HCEC 1CT (cell line): ENCODE measurements at places on chromosomes 7 and 10.
A peak's percentile ranks its signal among the peaks of the same experiment; 100 is the strongest.

DNA sequence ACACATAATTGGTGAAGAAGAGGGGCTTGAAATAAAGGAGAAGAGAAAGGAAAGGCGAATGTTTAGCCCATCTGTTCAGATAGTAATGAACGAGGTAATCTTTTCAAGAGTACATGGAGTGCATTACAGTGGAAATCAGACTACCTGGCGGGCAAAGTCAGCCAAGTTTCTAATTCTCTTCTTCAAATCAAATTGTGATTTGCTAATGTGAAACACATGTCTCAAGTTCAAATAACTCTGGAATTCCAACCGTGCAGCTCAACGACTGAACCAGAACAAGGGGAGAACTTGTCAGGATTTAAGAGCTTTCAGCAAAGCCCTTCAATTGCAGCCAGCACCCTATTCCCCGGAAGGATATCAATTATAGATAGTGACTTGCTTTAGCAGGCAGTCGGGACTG is 216.9 kb downstream of the GLI3 start:
- no peak for DNase-seq

- no peak for DNase-seq
Measured at GRCh38 chr10:117536866-117537435, 5.6 kb upstream of the EMX2 start.

DNA sequence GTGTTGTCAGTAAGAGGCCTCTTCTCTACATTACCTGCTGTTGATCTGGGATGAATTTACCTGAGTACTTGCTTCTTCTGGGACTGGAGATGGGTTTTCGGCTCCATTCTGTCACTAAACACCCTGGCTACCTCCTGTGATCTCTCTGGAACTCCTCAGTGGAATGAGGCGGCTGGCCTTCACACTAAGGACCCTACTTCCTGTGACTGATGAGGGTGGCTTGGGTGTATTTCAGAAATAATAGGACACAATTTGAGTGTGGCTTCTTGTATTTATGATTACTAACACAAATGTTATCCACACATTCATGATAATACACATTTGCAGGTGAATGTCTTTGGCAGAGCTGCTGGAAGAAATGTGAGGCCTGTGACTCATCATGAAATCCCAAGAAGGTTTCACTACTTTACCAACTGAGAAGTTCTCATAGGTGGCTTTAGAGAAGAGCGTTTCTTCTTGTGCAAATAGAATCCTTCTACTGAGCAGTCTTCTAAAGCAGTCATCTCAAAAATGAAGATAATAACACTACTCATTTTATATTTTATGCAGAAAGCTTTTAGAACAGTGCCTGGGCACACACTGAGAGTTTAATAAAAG is 21.3 kb upstream of the EVX1 start:
- DNase-seq, result no peak

GRCh38 chr7:47291461-47292081 is 290.3 kb downstream of the TNS3 start:
- peak; percentile 97 for DNase-seq

- no peak for DNase-seq
Measured at GRCh38 chr7:125847692-125848091, 918.1 kb upstream of the POT1 start.

DNA sequence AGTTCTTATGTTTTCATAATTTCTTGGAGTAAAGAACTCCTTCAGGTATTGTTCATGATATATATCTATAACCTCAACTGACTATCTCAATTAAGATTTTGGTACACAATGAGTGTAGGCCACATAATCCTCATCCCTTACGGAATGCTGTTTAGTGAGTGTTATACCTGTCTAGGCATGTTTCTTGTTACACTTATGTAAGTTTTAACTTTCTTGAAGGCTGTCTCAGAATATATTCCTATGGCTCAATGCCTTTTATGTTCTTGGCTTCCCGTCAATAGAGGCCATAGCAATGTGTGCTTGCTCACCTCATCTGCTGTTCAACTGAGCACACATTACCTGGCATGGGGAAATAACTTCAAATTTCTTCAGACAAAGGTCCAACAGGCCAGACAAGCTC is 185.1 kb downstream of the CTTNBP2 start:
- DNase-seq, result no peak

- DNase-seq, result no peak
Measured at GRCh38 chr10:83037653-83038052, 1101.7 kb upstream of the GHITM start.

DNA sequence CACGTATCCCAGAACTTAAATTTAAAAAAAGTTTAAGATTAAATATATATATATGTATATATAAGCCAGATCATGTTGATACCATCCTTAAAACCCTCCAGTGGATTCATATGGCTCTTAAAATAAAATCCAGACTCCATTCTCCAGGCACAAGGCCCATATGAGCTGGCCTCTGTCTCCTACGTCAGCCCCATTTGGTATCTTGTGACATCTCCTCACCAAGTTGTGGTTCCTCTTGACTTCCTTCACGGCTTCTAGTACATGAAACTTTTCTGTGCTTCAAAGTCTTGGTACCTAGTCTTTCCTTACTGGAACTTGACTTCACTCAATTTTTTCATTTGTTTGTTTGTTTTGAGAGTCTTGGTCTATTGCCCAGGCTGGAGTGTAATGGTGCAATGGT is 61.3 kb downstream of the PRLHR start:
- DNase-seq, result no peak

DNA sequence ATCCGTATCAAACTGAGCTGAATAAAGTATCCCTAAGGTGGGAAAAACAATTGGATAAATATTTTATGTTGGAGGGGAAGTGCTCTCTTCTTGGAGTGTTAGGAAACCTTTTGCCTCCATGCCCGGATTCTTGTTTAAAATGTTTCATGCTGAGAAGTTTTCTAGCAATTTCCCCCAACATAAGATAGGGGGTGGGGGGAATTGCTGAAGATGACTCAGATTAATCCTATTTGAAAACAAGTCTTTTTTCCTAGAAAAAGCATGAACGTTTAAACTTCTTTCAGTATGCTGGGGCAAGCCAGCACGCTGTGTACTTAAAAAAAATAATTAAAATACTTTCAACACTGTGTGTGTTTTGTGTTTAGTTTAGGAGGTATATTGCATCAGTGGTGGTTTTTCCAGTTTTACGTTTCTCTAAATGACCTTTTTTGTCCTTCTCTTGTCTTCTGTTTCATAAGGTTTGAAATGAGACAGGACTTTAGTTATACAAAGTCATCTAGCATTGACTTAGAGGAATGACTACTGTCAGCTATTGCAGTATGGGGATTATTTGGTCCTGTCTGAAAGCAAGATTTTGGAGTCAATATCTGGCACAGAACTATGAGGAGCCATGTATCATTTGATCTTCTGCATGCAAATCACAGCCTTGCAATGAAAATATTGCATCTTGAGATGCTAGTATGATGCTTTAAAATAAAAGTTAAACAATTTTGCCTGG is 295.9 kb downstream of the GATA3 start:
- DNase-seq, result no peak

DNA sequence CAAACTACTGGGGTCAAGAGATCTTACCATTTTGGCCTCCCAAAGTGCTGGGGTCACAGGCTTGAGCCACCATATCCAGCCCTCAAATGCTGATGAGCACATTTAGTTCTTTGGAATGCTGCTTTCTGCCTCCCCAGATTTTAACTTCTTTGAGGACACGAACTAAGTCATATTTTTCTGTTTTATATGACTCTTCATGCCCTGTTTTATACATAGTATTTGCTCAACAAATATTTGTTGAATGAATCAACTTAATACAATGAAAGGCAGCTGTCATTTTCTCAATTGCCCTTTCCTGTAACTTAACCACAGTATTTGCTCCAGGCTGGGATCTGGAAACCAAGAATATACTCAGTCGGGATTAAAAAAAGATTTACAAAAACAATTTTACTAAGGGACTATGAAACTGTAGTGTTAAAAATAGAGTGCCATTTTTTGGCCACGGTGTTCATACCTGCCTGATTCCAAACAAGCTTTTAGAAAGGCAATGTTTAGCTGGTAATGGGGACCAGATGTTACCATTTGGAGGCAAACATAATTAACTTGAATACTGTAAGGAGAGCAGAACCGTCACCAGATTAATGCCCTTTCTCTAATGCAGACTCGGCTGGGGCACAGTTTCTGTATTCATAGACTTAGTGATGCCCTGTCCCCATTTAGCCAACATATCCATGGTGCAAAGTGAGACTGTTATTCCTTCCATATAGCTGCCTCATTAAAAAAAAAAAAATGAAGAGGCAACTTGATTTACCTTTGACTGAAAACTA is 117.6 kb downstream of the NRP1 start:
- DNase-seq, result peak; percentile 78

DNA sequence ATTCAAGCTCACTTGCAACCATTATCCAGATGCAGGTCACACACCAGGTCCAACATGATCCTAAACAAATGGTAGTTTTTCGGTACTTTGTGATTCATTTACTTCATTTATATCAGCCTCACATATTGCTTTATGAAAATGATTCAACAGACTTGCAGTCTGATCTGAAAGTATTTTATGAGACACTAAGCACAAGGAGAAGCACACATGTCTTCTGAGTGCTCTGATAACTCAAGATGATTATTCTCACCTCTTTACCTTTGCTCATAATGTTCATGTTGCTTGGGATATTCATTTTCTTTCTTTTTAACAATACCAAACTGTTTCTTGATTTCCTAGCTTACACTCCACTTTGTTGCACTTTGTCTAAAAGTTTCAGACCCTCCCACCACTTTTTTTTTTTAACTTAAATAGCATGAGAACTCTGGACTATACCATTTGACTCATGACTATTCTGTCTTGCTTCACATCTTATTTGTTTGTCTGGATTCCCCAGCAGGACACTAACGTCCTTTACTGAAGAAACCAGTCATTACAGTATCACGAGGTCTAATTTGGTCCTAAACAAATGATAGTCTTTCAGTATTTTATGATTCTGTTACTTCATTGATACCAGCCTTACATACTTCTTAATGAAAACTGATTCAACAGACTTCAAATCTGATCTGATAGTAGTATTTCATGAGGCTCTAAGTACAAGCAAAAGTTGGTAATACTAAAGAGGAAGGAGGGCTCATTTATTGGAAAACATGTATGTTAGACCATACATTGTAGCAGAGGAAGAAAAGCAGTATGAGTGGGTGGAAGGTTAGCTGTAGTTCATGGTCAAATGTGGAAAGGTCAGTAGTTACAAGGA is 171.8 kb upstream of the AHR start:
- no peak for DNase-seq

- no peak for DNase-seq
Measured at GRCh38 chr10:108323274-108323798, 1158.8 kb upstream of the SORCS1 start.

GRCh38 chr7:128935342-128935730 is 2.4 kb upstream of the IRF5 start:
- DNase-seq, result no peak

DNA sequence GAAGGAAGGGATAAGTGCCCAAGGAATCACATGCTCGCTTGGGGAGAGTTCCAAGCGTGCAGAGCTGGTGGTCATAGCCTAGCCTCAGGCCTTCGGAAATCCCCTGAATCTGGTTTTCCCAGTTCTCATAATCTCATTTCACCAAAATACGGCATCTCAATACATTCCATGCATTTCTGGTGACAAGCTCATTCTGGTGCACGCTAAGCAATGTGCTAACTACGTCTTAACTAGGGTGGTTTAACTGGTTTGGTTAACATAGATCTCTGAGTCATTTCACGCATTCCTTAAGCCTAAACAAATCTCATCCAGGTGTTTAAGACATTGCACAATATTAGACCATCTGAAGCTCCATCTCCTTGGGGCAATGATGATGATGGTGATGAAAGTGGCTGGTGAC is 72.9 kb upstream of the STEAP1B start:
- no peak for DNase-seq

DNA sequence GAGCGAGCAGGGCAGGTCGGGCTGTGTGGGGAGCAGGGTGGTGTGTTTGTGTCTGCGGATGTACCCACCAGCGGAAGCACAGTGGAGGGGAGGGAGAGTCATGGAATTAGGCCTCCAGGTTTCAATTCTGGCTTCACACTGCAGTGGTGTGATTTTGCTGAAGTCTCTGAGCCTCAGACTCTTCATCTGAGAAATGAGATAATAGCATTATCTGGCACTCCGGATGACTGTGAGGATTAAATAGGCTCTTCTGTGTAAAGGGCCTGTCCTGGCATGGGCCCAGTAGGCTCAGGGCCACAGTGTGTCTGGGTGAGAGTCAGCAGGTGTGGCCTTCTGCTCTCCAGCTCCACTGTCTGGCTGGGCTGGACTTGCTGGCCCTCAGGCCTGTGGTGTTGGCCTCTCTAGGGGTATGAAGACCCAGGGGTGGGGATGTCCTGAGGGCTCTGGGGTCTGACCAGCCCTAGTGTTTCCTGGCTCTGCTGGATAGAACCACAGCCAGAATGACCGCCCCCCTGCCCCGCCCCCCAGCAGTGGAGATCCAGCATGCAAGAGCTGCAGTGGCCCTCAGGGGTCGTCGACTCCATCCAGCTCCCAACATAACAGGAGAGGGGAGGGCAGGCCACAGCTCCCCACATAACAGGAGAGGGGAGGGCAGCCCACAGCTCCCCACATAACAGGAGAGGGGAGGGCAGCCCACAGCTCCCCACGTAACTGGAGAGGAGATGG is 178.6 kb downstream of the RPS24 start:
- DNase-seq, result no peak

- peak; percentile 14 for DNase-seq
Measured at GRCh38 chr7:136877509-136877908, 9.1 kb downstream of the CHRM2 start.

DNA sequence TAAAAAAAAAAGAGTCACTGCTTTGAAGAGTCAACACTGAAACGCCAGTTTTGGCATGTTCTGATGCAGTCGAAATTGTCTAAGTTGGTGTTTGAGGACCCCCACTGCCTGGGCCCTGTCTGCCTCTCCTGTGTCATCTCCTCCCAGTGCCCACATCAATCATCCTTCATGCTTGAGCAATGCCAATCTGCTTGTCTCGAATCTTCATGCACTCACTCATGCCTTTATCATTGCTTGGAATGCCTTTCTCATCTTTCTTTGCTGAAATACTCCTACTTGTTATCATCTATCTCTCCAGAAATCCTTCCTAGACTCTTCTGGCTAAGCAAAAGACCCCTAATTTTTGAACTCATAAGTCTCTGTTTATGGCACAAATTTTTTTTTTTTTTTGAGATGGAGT is 42.1 kb upstream of the PLPP4 start:
- DNase-seq, result no peak

GRCh38 chr10:5563991-5564536 is 39.3 kb downstream of the CALML3 start:
- peak; percentile 28 for DNase-seq

DNA sequence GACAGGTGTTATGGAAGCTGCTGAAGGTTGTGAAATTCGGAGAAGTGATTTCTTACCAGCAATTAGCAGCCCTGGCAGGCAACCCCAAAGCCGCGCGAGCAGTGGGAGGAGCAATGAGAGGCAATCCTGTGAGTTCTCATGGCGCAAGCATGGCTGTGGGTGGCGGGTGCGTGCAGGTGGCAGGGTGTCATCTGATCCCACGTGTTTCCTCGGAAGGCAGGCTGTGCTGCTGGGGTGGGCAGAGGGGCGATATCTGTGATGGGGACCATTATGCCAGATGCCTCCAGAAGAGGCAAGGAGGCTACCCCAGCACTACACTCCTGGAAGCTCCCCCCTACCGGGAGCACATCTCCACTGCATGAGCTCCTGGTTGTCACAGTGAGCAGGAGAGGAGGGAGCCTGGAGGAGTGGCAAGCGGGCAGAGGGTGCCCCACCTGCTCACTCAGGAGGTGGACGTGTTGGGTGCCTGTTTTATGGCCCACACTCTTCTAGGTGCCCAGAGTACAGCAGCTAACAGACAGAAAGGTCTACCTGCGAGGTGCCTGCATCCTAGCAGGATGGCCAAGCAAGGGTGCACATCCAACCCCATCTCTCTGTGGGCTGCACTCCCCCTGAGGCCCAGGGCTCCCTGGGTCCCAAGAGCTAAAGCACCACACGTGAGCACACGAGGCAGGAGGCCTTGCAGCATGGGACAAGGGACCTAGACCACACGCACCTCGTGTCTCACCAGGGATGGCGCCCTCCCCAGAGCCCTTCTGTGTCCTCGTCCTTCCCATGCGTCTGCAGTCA is 204.7 kb downstream of the EBF3 start:
- no peak for DNase-seq
